Natural killer cell (primary cell): ENCODE measurements at places on chromosomes 3 and 15. TPM values are rescaled to one million over a fixed set of nuclear protein-coding genes. Genes with fewer than 3 reads are reported as not detected.

DNA sequence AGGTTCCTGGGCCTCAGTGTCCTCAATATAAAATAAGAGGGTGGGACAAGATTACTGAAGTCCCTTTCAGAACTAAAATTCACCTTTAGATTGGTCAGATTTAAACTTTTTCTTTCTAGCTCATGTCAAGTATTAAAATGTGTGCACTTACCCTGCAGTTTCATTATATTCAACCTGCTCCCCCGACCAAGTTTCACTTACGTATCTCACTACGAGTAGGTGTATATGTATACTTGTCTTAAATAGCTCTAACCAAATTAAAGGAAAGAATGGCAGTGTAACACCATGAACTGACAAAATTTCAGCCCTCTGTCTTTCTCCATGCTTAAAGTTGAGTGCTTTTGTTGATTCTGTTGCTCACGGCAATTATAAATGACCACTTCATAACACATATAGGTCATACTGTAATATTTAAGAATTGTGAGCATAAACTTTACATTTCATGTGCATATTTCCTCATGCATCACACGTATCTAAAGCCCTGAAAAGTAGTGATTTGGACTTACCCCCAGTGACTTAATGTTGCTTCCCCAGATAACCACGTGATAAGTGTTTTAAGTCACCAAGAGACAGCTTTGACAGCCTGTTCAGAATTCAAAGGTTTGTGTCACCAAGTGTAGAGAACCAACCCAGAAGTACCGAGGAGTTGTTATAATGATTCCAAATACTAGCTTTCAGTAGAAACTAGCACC is 70.0 kb downstream of the PGPEP1L start:
- no peak for DNase-seq
- H3K27ac ChIP-seq = no peak overlapping the region
- peaks cover 4% of the 10 kb centered on the region for H3K4me1 ChIP-seq
- H3K27me3 ChIP-seq = no peaks in the 10 kb centered on the region

DNA sequence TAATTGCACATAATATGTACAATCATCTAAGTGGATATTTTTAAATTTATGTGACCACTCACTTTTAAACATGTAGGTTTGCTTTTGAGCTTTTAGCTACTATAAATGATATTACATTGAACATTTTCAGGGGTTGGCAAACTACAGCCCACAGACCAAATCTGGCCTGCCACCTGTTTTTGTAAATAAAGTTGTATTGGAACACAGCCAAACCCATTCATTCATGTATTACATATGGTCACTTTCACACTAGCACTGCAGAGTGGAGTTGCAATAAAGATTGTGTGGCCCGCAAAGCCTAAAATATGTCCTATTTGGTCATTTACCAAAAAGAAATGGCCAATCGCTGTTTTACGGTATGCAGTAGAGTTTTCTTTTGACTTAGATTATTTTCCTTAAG is 21.2 kb downstream of the CMTM7 start:
- no peak for DNase-seq
- H3K36me3 ChIP-seq = no peaks in the 10 kb centered on the region
- peaks cover 20% of the 10 kb centered on the region for H3K4me1 ChIP-seq
- H3K4me3 ChIP-seq = no peak overlapping the region
- H3K27me3 ChIP-seq = no peaks in the 10 kb centered on the region
- no peak overlapping the region for H3K27ac ChIP-seq

DNA sequence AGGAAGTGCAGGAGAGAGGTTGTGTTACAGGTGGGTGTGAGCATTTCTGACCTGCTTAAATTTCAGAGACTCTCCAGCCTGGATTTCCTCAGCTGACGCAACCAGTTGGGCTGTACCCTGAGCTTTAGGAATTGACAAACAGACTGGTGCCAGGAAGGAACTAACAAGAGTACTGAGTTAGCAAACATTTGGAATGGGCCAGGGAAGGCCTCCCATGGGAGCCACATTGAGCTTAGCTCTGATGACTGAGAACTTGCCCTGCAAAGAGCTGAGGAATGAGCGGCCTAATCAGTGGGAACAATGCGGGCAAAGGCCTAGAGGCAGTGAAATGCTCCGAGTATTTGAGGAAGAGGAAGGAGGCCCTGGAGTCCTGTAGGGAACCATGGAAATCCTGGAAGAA is 254.2 kb downstream of the FEZF2 start:
- DNase-seq = no peak
- no peak overlapping the region for H3K27ac ChIP-seq
- H3K27me3 ChIP-seq = no peaks in the 10 kb centered on the region

DNA sequence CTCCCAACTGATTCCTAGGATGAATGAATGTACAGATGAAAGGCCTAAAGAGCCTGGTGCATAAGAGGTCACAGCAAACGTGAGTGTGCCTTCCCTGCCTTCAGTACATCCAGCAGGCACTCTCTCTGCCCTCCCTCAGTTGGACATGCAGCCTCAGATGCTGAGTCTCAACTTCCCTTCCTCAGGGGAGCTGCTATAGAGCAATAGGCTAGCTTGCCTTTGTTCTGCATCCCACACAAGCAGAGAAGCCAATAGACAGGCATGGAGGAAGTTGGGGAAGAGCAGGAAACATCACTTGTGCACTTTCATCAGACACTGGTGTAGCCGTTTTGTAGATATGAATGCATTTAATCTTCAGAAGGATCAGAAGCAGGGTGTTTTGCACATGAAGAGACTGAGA is 147.5 kb upstream of the THBS1 start:
- H3K27me3 ChIP-seq = peaks cover 23% of the 10 kb centered on the region
- no peak overlapping the region for H3K27ac ChIP-seq
- H3K4me3 ChIP-seq = no peak overlapping the region
- no peaks in the 10 kb centered on the region for H3K36me3 ChIP-seq
- peaks cover 1% of the 10 kb centered on the region for H3K4me1 ChIP-seq
- no peak for DNase-seq

- H3K27me3 ChIP-seq = no peaks in the 10 kb centered on the region
- DNase-seq = no peak
- H3K4me3 ChIP-seq = no peak overlapping the region
- no peak overlapping the region for H3K27ac ChIP-seq
- no peaks in the 10 kb centered on the region for H3K4me1 ChIP-seq
- H3K36me3 ChIP-seq = no peaks in the 10 kb centered on the region
Measured at GRCh38 chr3:97656638-97657037, 107.9 kb upstream of the ARL6 start.

GRCh38 chr15:27958911-27959578 is 140.1 kb downstream of the OCA2 start:
- no peak for DNase-seq
- H3K27ac ChIP-seq = peak overlapping the region; percentile 62
- no peaks in the 10 kb centered on the region for H3K27me3 ChIP-seq
- no peaks in the 10 kb centered on the region for H3K36me3 ChIP-seq
- H3K4me3 ChIP-seq = no peak overlapping the region
- H3K4me1 ChIP-seq = no peaks in the 10 kb centered on the region

- no peak for DNase-seq
- H3K36me3 ChIP-seq = no peaks in the 10 kb centered on the region
- H3K4me1 ChIP-seq = no peaks in the 10 kb centered on the region
Measured at GRCh38 chr3:48122504-48122903, 65.7 kb downstream of the CDC25A start.

GRCh38 chr3:86229086-86229774 is 761.7 kb downstream of the VGLL3 start:
- no peak overlapping the region for H3K4me3 ChIP-seq
- no peaks in the 10 kb centered on the region for H3K4me1 ChIP-seq
- no peak for DNase-seq
- no peaks in the 10 kb centered on the region for H3K27me3 ChIP-seq
- H3K36me3 ChIP-seq = no peaks in the 10 kb centered on the region
- no peak overlapping the region for H3K27ac ChIP-seq

DNA sequence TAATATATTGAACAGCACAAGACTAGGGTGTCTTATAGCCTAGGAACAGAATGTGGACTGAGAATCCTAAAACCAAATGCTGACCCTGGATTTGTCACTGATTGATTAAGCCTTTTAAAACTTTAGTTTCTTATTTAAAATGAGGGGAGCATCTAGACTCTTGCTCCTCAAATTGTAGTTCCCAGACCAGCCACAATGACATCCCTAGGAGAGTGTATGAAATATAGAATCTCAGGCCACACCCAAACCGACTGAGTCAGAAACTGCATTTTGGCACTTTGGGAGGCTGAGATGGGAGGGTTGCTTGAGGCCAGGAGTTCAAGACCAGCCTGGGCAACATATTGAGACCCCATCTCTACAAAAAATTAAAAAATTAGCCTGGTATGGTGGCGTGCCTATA is 287.8 kb upstream of the UMPS start:
- H3K4me1 ChIP-seq = no peaks in the 10 kb centered on the region
- DNase-seq = no peak
- H3K4me3 ChIP-seq = no peak overlapping the region
- no peak overlapping the region for H3K27ac ChIP-seq
- H3K27me3 ChIP-seq = no peaks in the 10 kb centered on the region
- no peaks in the 10 kb centered on the region for H3K36me3 ChIP-seq

DNA sequence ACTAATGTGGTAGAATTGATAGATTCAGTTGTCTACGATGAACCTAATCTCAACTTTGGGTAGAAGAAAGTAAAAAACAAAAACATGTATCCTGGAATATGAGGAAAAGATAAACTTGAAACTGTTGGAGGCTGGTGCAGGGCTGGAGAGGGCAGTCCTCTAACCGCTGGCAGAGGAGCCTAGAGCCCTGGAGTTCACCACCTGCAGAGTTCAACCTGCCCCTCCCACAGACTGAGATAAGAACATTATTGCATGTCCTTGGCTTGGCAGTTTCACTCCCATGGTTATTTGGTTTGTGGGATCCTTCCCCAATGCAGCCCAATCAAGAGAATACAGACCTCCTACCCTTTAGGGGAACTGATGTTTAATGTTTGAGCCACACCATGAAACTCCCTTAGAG is 53.2 kb upstream of the GATM start:
- DNase-seq = no peak
- H3K4me1 ChIP-seq = peaks cover 8% of the 10 kb centered on the region
- no peak overlapping the region for H3K27ac ChIP-seq
- no peak overlapping the region for H3K4me3 ChIP-seq
- H3K27me3 ChIP-seq = no peaks in the 10 kb centered on the region

GRCh38 chr3:100458814-100459213 is 33.6 kb upstream of the TMEM45A start:
- H3K27me3 ChIP-seq = no peaks in the 10 kb centered on the region
- no peak overlapping the region for H3K27ac ChIP-seq
- no peaks in the 10 kb centered on the region for H3K36me3 ChIP-seq
- DNase-seq = no peak

DNA sequence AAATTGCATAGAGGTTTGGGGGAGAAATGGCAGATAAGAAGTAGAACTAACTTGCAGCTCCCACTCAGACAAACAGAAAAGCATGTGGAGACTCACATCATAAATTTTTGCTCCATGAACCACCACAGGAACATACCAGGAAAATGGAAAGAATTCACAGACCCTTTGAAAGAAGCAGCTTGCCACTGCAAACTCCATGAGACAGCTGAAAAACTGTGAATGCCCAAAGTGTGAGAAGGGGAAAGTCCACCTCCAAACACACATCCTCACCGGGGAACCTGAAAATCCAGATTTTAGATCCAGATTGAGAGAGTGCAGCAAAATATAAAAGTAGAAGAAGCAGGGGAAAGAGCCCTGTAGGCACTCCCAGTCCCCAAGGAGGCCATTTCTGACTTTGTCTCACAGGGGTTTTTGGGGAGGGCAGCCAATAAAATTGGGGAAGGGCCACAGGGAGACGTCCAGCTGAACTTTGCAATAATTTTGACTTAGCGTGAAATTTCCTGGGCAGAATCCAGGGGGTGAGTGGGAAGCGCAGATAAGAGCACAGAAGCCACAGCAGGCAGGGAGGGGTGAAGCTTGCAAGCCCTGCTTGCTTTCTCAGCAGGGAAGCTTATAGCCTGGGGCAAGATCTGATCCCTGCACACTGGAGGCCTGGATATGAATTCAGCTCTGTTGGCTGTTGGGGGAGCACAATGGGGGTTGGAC is 183.4 kb upstream of the UBE2E2 start:
- no peaks in the 10 kb centered on the region for H3K36me3 ChIP-seq
- H3K4me1 ChIP-seq = no peaks in the 10 kb centered on the region
- no peak overlapping the region for H3K27ac ChIP-seq
- no peak for DNase-seq
- no peaks in the 10 kb centered on the region for H3K27me3 ChIP-seq
- no peak overlapping the region for H3K4me3 ChIP-seq

- no peak overlapping the region for H3K4me3 ChIP-seq
- no peaks in the 10 kb centered on the region for H3K27me3 ChIP-seq
- no peaks in the 10 kb centered on the region for H3K36me3 ChIP-seq
- no peak overlapping the region for H3K27ac ChIP-seq
- no peak for DNase-seq
- no peaks in the 10 kb centered on the region for H3K4me1 ChIP-seq
Measured at GRCh38 chr3:123739754-123740153, 144.4 kb downstream of the MYLK start.

DNA sequence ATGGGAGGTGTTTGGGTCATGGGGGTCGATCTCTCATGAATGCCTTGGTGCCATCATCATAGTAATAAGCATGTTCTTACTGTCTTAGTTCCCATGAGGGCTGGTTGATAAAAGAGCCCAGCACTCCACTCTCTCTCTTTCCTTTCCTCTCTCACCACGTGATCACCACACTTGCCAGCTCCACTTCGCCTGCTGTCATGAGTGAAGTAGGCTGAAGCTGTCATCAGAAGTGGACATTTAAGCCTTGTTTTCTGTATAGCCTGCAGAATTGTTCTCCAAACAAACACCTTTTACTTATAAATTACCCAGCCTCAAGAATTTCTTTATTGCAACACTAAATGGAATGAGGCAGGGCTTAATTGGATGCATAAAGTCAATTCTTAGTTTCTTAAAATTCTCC is 6.1 kb downstream of the OR5H1 start:
- no peaks in the 10 kb centered on the region for H3K27me3 ChIP-seq
- H3K27ac ChIP-seq = no peak overlapping the region
- H3K4me1 ChIP-seq = no peaks in the 10 kb centered on the region
- H3K36me3 ChIP-seq = no peaks in the 10 kb centered on the region
- no peak for DNase-seq
- no peak overlapping the region for H3K4me3 ChIP-seq

GREM1 gene
- not detected for total RNA-seq

KNG1 gene
- total RNA-seq = not detected

HTR3E gene
- total RNA-seq = not detected

PDZRN3 gene
- total RNA-seq = not detected

ANKDD1A gene
- total RNA-seq = 16.2 TPM

KLF15 gene
- 0.23 TPM for total RNA-seq

ZNF609 gene
- total RNA-seq = 55.3 TPM

ITPKA gene
- total RNA-seq = not detected

SERINC4 gene
- 0.18 TPM for total RNA-seq

ABI3BP gene
- not detected for total RNA-seq

SGO1 gene
- 0.94 TPM for total RNA-seq

SMCO1 gene
- total RNA-seq = not detected

CORO2B gene
- not detected for total RNA-seq
